NCI-H1417 treated with DMSO at 0.1 percent for 48 hours (cell line): ENCODE measurements at places on chromosomes 7 and 10.

DNA sequence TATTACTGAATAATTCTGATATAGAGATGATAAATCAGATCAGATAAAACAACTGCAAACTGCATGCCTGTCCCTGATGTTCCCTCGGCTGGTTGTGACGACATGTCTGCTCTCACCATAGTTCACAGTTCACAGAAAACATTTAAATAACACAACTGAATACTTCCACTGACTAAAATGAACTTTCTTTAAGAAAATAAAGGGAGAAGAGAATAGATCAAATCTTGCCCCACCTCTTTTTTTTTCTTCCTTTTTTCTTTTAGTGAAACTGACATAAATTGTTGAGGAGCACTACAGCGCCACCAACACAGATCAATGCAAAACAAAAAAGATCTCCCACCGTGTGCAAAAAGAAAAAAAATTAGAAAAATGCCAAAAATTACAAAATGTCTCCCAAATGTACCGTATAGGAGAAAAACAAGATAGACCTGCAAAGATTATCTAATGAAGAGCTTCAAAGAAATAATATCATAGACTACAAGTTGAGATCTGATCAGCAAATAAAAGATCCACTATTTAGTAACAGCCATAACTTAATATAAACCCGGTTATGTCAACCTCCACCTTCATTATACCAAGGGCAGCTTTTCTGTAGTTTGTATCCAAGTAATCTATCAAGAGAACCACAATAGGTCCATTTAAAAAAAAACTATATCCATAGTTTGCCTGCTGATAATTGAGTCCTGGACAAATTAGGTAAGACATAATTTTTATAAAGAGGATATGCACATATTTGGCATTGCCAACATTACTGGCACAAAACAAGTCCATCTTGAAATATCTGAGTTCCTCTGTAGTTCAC is 30.7 kb upstream of the EPC1 start:
- DNase-seq, result no peak

DNA sequence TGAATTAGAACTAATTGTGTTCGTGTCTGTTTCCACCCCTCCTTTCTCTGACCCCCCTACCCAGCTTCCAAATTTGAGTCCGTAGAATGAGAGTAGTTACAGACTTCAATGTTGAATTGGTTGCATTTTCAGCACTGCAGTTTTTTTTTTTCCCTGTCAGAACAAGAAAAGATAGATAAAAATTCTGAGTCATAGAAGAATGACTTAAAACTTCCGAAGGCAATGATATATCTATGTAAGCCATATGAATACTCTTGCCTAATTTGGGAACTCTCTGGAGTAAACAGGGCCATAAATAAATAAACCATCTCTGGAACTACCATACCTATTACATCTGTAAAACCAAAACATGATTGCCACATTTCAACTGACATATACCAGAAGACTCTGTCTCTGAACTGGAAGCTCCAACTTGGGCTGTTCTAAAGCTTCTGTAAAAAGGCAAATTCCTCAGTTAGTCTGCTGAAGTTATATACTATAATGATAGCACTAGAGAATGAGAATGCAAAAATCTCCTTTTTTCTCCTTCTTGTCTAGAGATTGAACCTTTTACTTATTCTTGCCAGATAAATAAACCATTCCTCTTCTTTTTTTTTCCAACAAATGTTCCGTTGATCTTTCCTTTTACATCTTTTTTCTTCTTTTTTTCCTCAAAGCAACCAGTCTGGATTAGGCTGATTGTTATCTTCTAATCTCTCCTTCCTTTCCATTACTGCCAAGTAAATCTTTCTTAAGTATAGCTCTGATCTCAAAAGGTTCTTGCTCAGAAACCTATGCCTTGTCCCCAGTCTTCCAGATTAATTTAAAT is 23.5 kb downstream of the VCL start:
- no peak for DNase-seq

GRCh38 chr10:24777196-24777595 is 53.5 kb upstream of the ARHGAP21 start:
- no peak for DNase-seq

DNA sequence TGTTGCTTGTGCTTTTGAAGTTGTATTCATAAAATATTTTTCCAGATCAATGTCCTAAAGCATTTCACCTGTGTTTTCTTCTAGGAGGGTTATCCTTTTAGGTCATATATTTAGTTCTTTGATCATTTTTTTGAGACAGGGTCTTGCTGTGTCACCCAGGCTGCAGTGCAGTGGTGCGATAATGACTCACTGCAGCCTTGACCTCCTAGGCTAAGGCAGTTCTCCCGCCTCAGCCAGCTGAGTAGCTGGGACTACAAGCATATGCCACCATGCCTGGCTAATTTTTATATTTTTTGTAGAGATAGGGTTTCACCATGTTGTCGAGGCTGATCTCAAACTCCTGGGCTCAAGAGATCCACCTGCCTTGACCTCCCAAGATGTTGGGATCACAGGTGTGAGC is 315.8 kb upstream of the KAT6B start:
- no peak for DNase-seq

DNA sequence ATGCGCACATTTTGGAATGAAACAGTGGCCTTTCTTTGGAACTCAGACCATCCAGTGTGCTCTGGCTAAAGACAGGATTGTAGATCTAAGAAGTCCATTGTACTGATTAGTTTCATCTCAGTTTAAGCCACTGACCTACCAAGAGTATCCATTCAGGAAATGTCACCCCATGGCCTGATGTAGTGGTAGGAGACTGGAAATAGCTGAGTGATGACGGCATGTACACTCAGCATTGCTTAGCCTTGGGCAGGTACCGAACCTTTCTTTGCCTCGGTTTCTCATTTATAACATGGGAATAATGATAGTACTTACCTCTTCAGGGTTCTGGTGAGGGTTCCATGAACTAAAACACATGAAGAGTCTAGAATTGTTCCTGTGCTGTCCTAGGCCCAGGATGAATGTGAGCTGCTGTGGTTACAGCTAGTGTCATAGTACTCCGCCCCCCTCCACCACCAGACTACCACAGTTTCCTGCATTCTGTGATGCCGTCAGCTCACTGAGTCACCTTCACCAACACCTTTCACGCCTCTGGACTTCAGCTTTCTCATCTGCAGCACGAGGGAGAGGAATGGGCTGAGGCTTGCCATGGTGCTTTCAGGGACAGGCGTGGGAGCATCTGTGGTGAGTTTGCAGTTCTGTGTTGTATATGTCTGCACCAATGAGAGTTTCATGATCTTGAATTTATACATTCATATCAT is 484.0 kb upstream of the GALNT17 start:
- no peak for DNase-seq

- no peak for DNase-seq
These were observed 615.7 kb upstream of the NRP1 start for GRCh38 chr10:33950206-33950605.

DNA sequence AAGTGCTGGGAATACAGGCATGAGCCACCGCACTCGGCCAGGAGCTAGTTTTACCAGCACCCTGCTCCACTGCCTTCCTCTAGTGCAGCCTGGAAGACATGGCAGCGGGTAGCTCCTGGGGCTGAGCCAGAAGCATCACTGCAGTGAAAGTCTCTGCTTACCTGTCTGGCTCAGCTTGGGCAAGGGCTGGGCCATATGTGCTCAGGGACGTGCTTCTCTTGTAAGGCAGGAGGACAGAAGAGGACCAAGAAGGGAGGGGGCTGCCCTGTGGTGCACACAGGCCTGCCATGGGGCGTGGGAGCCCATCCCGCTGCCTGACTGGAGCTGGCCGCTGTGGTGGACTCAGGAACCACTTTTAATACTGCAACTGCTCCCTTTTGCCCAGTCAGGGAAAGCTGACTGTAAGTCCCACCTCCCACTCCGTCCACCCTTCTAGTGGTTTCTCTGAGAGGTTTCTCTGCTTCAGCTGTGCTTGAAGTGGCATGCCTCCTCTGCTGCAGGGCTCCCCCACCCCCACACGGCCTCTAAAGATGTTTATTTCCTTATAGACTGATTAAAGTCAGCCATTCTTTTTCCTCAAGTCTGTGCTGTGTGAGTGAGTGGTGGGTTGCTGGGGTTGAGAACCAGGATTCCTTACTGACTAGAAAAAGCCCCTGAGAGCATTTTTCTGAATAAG is 25.3 kb upstream of the C10orf95 start:
- DNase-seq, result no peak

- no peak for DNase-seq
These were observed 20.4 kb downstream of the CSGALNACT2 start for GRCh38 chr10:43158636-43159035.

- no peak for DNase-seq
These were observed 444.0 kb upstream of the NFE2L3 start for GRCh38 chr7:25707768-25708620.

- no peak for DNase-seq
These were observed 97.0 kb downstream of the TPK1 start for GRCh38 chr7:144738708-144739314.

DNA sequence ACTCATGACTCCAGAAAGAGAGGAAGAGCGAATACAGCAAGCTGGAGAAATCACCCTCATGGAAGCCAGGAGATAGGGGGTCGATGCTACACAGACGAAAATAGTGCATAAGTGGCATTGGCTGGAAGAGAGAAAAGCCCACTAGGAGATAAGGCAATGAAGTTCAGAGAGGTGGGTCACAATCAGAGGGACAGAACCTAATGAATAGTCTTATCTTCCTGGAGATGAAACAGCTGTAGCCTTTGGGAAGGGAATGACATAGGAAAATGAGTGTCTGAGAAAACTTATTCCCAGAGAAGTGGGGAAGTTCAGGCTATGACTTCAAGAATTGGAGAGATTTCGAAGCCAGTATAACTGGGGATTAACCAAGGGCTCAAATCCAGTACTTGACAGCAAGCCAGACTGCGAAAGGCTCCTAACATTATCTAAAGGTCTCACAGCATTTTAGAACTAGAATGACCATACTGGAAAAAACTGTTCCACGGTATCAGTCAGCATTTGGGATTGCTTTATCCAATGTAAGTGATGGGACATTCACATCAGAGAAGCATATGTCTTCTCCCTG is 211.1 kb downstream of the ZNF365 start:
- no peak for DNase-seq

DNA sequence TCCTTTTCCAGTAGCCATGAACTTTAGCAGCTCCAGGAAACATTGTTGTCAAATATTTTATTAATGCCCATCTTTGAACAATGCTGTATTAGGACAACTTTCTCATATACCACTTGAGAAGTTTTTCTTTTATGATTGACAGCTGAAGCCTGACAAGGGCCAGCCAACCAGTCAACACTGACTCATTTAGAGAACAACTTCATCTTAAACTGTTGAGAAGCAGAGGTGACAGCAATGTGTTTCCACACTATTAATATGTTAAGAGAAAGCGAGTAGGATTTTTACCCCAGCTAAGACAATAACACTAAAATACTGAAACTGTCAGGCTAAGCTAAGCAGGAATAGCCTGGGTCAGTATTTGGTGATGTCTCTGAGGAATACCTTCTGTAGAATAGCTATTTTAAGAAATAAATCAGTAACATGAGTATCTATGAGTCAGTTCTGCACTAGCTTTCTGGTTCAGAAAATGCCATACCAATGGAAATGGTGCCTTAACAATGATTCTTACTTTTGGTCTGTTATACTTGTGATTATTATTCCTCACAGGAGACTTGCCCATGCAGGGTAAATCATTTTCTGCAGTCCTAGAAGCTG is 168.8 kb upstream of the POT1 start:
- DNase-seq, result no peak

DNA sequence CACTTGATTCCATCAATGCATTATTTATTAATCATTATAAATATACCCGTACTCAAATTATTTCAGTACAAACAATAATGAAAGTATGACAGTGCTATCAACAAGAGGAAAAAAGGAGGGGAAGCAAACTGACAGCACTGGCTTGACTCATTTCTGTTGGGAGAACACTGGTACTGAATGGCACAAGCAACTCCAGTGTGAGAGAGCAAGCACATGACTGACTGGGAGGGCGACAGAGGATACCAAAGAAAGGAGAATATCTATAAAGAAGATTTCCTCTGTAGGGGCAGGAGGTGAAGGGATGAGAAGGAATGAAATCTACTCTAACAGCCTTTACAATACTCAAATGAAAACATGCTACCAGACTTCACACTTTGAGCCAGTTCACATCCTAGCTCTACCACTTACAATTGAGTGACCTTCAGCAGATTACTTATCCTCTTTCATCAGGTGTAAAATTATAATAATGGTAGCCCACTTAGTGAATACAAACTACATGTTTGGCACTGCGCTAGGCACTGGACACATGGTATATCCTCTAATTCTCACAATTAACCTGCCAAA is 1.5 kb downstream of the USP54 start:
- no peak for DNase-seq

GRCh38 chr7:105298439-105298894 is 90.3 kb downstream of the SRPK2 start:
- DNase-seq, result no peak

DNA sequence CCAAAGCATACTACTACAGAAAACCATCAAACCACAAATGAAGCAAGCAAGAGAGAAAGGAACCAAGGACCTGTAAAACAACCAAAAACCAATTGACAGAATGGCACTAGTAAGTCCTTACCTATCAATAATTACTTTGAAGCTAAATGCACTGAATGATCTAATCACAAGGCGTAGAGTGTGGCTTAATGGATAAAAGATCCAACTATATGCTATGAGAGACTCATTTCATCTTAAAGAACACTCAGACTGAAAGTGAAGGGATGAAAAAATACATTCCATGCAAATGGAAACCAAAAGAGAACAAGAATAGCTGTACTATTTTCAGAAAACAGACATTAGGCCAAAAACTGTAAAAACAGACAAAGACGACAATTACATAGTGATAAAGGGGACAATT is 70.7 kb downstream of the CRPPA start:
- DNase-seq, result no peak

- no peak for DNase-seq
These were observed 38.6 kb upstream of the MEOX2 start for GRCh38 chr7:15725051-15725450.

DNA sequence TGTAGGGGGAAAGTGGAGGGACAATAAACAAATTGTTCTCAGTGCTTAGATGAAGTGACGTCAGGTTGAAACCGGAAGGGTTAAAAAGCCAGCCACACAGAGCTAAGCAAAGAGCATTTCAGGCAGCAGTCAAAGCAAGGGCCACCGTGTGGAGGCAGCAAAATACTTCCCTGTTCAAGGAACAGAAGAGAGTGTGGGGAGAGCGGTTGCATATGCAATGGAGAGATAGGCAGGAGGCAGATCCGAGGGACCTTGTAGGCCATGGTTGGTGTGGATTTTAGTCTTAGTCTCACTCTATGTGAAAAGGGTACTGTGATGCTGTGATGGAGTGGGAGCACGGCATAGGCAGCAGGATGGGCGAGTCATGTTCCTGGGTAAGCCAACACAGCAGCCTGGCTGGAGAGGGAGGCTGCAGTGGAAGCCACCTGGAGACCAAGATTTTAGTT is 3.8 kb upstream of the STN1 start:
- DNase-seq, result no peak

DNA sequence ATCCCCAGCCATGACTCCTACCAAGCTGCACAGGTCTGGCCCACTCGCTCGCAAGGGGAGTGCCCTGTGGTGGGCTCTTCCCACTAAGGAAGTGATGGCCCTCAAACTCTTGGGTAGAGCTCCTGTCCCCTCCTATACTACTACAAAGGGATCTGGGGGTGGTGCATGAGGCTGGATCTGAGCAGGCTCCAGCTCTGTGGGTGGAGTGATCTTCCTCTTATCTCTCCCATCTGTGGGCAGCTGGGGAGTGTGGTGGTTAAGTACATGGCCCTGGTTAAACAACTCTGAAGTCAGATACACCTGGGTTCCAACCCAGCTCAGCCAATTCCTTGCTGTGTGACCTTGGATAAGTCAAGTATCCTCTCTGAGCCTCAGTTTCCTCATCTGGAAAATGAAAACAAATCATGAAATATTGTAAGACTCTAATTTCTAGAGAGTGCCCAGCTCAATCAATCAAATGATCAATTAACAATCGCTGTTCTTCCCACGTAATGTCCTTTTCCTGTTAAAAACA is 17.4 kb downstream of the DDIT4 start:
- no peak for DNase-seq
